Urinary bladder (tissue), 4 donors: ENCODE measurements at places on chromosomes 6 and 20.
A peak's percentile ranks its signal among the peaks of the same experiment; 100 is the strongest.

- no peak for DNase-seq
These were observed 112.4 kb downstream of the BFSP1 start for GRCh38 chr20:17418737-17419136.

DNA sequence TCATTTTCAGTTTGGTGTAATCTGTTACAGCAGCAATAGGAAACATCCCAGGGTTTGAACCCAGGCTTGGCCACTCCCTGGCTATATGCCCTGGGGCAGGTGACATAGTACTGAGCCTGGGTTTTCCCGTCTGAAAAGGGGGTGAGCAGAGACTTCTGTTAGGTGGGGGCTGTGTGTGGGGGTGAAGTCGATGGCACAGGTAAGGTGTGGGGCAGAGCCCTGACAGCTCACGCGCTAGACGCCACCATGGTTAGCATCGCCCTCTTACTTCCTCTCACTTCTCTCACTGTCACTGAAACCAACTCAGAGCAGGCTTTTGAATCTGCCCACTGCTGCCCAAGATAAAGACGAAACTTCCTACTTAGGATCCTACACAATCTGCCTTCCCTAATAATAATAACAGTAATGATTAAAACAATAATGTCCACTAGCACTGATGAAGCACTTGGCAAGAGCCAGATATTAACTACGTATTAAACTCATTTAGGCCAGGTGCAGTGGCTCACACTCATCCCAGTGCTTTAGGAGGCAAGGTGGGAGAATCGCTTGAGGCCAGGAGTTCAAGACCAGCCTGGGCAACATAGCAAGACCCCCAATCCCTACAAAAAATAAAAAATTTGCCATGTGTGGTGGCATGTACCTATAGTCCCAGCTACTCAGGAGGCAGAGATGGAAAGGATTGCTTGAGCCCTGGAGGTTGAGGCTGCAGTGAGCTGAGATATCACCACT, 117.9 kb upstream of the PTPN1 start:
- DNase-seq, result no peak

DNA sequence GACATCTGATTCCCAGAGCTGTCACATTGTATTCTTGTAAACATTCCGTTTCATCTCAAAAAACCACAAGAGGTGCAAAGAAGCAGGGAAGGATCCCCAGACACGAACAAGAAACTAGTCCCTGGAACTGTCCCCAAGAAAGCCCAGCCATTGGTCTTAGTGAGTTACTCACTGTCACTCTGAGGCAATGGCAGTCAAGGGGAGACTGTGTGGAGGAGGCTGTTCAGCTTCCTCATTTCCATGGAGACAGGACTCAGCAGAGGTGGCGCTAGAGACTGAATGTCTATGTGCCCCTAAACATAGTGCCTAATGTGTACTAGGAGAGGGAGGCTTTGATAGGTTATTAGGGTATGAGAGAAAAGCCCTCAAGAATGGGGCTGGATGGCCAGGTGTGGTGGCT, 11.1 kb downstream of the ULBP1 start:
- no peak for DNase-seq

GRCh38 chr6:152378169-152378568, 259.0 kb downstream of the SYNE1 start:
- DNase-seq, result no peak

DNA sequence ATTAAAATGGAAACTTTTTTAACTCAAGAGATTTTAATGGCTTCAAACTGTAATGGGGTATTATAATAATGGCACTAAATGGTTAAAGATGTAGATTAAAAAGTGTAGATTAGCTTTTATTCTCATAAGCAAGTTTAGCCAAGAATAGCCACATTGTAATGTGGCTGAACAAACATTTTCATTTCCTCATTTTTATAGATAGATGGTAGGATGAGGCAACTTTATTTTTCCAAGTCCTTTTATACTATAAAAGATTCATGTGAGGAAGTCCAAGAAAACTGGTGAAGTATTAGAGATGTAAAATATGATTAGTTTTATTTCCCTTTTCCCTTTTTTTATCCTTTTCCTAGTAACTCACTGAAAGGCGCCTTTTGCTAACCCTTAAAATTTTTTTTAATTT, 88.8 kb downstream of the ATRN start:
- DNase-seq, result no peak

GRCh38 chr6:153673225-153673624, 365.8 kb upstream of the OPRM1 start:
- DNase-seq, result no peak

- DNase-seq, result no peak
These were observed 39.7 kb downstream of the KCNK17 start for GRCh38 chr6:39274471-39274870.

GRCh38 chr6:44472250-44472945, 84.9 kb downstream of the CDC5L start:
- DNase-seq, result no peak

DNA sequence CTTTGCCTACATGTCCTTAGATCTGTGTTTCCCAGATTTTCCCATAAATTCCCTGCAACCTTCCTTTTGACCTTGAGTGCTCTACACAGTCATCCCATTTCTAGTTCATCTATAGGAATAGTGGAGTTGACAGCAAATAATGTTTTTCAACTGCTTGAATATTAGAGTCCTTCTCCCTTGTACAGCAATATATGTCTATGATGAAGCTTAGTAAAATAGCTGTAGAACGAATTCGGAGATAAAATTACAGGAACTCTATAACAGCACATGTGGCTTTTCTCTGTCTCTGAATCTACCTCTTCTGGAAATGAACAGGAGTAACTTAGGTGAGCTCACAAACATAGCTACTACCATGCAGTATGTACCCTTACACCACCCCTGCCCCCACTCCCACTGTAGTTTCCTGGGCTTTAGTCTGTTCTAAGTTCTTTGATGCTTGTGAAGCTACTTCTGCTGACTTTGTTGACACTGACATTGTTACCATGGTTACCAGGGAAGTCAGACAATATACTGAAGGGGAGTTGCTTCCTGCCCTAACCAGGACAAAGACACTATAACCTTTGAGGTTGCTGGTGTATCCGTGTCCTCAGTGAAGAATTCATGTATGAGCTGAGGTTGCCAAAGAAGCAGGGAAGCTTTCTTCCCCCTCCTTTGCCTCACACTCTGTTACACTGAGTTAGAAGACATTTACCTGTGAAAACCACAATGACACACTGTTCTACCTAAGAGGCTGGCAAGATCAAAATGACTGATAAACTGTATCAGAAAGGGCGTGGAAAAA, 35.8 kb upstream of the SHLD1 start:
- peak; percentile 23 for DNase-seq

DNA sequence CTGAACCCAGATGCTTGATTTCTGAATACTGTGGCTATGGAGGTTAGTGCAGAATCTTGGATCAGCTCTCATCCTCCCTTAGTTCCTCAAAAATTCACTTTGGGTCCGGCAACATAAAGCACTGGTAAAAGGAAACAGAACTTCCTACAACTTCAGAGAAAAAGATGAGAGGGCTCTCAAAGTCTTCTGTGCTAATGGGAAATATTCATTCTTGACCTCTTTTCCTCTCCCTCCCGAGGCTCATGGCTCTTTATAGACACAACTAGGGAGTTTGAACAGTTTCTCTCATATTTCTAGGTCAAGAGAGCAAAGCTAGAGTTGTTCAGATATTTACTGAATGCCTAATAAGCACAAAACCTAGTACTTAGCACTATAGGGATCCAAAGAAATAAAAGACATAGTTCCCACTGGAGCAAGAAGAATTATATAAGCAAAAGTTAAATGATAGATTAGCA, 124.1 kb upstream of the TCF21 start:
- DNase-seq, result no peak

DNA sequence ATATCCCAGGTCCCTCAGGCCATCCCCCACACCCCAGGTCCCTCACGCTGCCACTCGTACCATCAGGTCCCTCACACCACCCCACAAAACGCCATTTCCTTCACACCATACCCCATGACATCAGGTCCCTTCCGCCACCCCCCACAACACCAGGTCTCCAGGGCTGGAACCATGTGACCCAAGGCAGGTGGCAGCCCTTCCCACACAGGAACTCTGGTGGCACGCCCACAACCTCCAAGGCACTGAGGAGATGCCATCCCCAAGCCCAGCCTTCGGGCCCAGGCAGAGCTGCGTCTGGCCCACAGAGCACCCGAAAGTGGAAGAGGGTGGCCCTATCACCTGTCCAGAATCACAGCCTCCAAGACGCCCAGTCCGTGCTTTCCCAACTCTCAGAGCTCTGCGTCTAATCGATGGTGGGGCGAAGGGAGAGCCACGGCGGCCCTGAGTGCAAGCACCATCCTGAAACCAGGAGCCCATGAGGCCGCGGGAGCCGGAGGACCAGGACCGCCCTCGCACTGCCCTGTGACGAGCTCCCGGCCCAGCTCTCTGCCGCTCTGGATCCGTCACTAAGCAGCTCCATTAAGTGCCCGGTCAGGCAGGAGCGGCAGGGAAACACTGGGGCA, 12.7 kb downstream of the TAF4 start:
- no peak for DNase-seq

GRCh38 chr6:56574292-56574691, 68.4 kb downstream of the DST start:
- no peak for DNase-seq

DNA sequence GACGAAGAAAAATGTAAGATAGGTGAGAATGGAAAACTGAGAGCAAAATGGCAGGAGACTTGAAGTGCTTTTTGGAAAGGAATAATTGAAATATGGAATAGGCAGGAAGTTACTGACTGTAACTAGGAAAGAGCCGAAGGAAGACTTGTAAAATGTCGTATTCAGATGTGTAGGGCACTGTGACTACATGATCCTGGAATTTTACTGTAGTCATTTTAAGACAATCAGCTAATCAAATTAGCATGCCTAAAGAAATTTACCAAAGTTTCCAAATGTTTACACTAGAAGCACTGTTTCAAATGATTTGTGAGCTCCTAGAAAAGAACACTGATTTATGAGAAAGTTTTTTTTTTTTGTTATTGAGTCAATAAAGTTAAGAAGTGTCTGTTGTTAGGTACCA, 21.2 kb upstream of the ADIG start:
- no peak for DNase-seq

DNA sequence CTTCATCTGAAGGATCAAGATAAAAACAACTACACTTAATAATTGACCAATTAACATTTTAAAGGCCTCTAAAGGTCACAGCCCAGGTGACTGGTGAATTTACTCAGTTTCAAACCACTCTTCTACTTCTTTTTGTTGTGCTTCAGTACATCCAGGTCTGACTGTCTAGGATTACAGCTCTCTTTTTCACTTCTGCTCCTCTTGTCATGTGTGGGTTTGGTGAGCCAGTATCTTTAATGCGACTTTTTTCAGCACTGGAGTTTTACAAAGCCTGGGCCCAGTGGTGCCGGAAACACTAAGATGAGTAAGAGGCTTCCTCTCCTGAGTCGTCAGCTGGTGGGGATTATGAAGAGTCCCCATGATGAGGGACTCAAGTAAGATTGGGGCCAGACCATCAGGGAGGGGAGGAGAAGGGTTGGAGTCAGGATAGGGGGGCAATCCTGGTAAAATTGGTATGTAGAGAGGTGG, 27.0 kb downstream of the HECA start:
- no peak for DNase-seq

- no peak for DNase-seq
These were observed 5.5 kb upstream of the PABPC1L start for GRCh38 chr20:44904377-44904776.

DNA sequence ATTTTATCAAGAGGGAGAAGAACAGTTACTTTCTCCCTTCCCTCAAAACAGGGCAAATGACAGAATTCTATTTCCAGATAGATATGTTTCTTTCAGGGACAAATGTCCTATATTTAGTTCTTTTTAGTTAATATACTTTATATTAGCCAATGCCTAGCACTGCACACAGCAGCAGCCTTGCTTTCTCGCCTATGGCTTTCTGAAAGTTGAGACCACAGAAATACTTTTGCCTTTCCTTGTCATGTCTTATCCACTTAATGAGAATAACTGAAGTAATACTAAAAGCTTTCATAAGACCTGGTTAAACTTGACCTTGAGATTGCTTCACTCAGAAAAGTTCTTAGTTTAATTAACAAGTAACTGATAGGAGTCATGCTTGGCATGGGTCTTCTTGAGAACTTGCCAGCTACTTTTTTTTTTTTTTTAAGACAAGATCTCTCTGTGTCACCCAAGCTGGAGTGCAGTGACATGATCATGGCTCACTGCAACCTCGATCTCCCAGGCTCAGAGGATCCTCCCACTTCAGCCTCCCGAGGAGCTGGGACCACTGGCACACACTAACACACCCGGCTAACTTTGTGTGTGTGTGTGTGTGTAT, 159.3 kb downstream of the CDKAL1 start:
- no peak for DNase-seq

DNA sequence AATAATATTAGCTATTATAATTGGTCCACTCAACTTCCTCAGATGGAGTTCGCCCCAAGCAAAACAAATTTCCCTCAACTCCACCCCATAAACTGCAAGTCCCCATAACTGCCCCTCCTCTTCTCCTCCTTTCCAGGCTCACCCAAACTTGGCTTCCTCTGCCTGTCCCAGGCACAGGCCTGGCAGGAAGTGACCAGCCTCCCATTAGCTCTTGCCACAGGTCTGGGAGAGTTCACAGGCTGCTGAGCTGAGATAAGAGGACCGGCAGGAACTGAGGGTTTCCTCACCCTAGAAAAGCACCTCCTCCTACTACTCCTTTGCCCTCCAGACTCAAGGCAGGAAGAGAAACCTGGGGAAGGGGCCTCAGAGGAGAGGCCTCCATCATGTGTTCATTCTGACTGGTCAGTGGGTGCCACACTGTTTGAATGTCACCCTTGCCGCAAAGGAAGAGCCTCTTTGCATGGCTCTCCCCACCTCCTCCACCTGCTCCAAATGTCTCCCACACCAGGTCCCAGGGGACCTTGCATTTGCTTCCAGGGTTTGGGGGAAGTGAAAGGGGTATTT, 24.5 kb upstream of the SMIM29 start:
- no peak for DNase-seq

DNA sequence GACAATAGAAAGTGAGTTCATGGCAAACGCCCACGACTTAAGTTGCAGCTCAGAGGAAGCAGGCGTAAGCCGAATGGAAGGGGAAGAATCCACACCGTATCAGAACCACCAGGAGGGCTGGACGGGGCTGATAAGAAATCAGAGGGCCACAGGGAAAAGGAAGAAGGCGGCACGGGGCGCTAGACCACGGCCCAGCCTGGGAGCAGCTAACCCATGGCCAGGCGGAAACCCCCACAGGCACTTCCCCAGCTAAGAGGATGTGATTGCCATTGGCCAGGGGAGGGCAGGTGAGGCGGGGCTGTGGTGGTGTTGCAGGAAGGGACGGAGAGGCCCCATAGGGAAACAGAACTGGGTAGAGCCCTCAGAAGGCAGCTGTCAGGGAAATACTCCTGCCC, 174.0 kb upstream of the AFDN start:
- no peak for DNase-seq

GRCh38 chr6:4613381-4613780, 162.8 kb upstream of the CDYL start:
- DNase-seq, result no peak

DNA sequence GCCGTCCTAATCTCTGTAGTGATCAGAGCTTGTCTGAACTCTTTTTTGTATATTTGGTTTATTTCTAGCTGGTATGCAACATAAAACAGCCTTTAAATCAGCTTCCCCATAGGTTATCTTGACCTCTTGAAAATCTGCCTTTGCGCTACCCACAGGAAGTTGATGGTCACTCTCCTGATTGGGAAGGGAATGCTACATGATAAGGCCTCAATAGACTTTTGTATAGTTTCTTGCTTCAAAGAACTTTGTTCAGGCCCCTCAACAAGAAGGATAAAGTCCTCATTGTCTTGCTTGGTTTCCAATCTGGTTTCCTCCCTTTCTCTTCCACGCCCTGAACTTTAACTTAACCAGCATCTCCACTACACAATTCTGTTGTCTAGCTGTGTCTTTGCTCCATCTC, 95.4 kb upstream of the TENT5A start:
- DNase-seq, result no peak
